ENCODE measurements at places on chromosomes 4 and X. TPM values are rescaled to one million over a fixed set of nuclear protein-coding genes. Genes with fewer than 3 reads are reported as not detected.

- no peak for DNase-seq
These were observed 26.2 kb upstream of the GPR173 start for GRCh38 chrX:53022381-53022780.

- DNase-seq, result no peak
These were observed 163.3 kb downstream of the ATRX start for GRCh38 chrX:77622672-77623071.

DNA sequence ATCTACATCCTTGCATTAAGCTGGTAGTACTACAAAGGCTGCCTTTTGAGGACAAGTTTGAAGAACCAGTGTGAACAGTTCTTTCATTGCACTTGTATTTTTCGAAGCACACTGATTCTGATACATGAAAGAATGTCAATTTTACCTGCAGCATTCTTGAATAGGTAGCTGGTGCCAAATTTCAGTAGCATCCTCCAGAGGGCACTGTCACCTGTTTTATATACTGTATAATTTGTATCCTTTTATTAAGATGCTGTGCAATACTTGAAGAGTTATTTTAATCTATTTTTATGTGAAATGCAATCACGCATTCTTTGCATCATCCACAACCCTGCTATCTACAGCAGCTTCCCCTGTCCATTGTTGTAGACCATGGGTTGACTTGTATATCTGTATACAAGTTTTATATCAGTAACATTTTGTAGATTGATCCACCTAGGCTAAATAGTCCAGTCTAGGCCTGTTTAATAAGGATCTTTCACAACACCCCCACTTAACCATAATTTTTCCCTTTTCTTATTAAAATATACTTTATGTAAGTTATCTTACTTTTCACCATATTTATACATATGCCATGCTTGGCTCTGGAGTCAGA lies 325.7 kb downstream of the PCDH7 start:
- peak; percentile 32 for DNase-seq

GRCh38 chr4:39291686-39292085 lies 74.5 kb downstream of the RFC1 start:
- no peak for DNase-seq

DNA sequence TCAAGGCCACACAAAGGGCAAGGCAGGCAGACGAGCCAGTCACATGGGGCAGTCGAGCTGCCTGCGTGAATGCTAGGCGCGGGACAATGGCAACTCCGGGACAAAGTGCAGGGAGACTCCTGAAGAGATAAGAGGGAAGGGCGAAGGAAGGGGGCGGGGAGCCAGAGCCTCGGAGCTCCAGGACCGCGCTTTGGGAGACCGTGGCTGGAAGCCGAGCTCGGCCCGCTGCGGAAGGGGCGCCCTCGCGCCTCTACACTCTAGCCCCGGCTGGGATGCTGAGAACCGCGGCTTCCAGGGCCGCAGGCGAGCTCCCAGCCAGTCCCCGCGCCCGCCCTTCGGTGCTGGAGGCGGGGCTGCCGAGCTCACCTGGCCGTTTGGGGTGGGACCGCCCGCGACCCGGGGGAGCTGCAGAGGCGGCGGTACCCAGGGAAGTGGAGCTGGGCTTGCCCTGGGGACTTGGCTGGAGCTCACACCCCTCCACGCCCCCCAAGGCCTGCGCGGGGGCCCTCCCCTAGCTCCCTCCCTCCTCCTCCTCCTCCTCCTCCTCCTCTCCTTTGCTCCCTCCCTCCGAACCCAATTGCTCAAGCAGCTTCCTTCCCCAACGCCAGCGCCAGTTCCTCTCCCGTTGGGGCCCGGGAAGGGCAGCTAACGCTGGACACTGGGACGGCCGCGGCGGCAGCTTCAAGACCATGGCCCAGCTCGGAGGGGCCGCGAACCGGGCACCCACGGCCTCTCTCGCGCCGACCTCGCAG lies at the start of gene SOWAHD:
SOWAHD (plus strand) TSS at position 610 of the 752 bp plus-strand sequence; CDS start at position 690, 80 bp downstream.
- DNase-seq, result peak; percentile 72

Gene SH3RF1
- total RNA-seq, result 13.9 TPM

GRCh38 chr4:10639664-10640063 lies 44.9 kb downstream of the CLNK start:
- DNase-seq, result no peak
